Stimulated activated CD4-positive, alpha-beta T cell treated with anti-CD3 and anti-CD28 coated beads, Interleukin-12 subunit alpha, Interleukin-12 subunit beta, amount 100 ng/mL, for 24 hours (primary cell): ENCODE measurements at places on chromosomes 4 and X.

- DNase-seq = no peak
These were observed 401.5 kb downstream of the PPP3CA start for GRCh38 chr4:100945789-100946188.

DNA sequence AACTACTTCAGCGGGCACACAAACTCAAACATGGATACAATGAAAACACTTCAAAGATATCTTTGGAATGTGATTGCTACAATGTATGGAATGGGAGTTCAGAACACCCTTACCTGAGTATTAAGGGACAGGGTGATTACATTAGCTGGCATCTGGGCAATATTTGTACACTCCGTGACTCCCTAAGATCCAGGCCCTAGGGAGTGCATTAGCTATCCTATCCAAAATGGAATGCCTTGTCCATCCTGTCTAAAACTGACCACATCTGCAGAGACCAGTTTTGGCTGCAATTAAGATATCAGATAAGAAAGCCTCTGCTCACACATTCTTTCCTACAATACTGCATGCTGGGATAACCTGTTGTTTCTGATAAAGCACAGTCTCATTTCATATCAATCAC lies 176.6 kb upstream of the EMCN start:
- no peak for DNase-seq

- DNase-seq = no peak
These were observed 62.0 kb downstream of the SLAIN2 start for GRCh38 chr4:48403358-48403757.

GRCh38 chrX:91414713-91415112 lies 19.9 kb upstream of the PABPC5 start:
- no peak for DNase-seq

DNA sequence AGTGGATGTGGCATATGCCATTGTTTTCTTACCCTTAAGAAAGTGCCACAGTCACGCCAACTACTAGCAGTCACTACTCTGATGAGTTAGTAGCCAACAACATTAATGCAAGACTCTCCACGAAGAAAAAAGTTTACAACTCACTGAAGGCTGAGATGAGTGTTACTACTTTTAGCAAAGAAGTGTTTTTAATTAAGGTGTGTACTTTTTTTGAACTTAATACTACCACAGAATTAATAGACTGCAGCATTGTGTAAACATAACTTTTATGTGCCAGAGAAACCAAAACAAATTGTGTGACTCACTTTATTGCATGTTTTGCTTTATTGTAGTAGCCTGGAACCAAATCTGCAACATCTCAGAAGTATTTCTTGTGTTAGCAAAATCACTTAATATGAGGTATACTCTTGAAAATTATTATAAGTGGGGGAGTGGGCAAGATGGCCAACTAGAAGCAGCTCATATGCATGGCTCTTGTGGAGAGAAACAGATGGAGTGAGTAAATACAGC lies 2.2 kb upstream of the UGT2B4 start:
- no peak for DNase-seq

- no peak for DNase-seq
These were observed 88.7 kb downstream of the PDLIM5 start for GRCh38 chr4:94540476-94540875.

GRCh38 chr4:167111622-167112021 lies 122.7 kb downstream of the SPOCK3 start:
- DNase-seq = no peak

- no peak for DNase-seq
These were observed 15.4 kb downstream of the SORCS2 start for GRCh38 chr4:7207628-7208231.

DNA sequence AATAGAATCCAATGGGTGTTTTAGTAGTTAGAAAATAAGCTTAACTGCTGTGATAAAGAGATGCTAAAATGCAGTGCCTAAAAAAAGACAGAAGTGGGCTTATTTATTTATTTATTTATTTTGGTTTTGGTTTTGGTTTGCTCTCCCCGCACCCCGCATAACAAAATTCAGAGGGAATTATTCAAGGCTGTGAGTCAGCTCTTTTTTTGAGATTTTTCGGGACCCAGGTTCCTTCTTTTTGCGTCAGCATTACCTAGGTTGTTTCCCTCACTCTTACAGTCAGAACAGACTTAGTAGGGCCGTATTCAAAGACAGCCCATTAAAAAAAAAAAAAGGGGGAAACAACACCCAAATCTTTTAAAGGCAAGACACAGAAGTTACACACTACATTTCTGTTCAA lies 1495.5 kb upstream of the ADGRL3 start:
- DNase-seq = no peak

DNA sequence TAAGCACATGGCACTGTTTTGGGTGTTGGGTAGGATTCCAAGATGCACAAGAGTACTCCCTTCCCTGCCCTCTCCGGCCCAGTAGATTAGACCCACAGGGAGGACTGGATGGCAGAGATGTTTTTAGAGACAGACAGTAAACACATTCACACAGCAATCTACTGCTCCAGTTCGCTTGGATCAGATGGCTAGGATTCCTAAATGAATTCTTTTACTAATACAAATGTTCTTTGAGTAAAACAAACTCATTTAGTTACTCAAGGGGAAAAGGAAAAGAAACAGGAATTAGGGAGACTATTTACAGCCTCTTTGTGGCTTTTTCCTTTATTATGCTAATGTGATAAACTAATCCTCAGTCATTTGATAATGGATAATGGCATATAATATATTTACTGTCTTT lies 5.9 kb downstream of the SNX25 start:
- DNase-seq = no peak

DNA sequence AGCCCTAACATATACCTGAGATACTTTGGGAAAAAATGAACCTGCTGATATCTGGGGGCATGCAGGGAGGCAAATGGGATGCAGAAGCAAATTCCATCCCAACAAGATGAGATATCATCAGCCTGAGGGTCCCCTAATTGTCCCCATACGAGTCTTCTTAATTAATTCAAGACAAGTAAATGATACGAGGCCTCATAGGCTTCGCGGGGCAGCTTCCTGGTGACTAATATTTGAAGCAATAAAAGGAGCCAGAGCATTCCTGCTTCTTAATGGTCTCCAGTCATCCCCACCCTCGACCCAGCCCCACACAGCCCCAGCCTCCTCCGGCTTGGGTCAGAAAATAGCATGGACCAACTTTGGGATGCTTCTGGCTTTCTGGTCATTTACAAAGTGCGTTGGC lies 99.6 kb upstream of the MSX1 start:
- no peak for DNase-seq

DNA sequence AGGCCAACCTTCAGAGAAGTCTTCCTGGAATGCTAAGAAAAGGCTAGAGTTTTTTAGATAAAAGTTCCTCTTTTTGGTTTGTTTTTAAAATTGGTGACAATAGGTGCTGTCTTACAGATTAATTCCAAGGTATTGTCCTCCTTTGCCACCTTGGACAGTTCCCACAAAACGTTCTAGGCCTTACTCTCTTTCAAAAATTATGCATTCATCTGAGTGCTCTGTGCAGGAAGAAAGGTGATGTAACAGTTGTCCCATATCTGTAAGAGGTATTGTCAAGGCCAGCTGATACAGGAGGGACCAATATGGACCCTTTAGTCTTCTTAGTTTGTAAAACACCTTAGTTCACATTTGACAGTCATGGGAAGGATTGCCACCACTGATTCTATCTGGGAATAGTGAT lies 15.9 kb upstream of the CXCL5 start:
- DNase-seq = no peak

DNA sequence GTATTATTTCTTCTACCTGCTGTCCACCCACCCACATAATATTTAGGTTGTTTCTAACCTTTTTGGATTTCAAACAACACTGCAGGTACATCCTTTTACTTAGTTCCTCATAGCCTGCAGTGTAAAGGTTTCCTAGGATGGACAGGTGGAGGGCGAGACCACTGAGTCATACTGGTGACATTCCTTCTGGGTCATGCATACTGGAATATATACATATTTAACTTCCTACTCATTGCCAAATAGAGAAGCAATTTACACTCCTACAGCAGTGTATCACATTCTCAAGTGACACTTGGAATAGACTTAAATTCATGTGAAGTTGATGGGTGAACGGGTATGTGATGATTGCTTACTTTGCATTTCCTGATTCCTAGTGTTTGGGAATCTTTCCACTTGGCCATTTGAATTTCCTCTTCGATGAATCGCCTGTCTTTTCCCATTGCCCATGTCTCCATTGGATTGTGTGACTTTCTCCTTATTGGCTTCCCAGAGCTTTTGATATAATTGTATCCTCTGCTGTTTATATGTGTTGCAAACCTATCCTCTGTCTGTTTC lies 8.2 kb upstream of the PPP2R2C start:
- DNase-seq = no peak

DNA sequence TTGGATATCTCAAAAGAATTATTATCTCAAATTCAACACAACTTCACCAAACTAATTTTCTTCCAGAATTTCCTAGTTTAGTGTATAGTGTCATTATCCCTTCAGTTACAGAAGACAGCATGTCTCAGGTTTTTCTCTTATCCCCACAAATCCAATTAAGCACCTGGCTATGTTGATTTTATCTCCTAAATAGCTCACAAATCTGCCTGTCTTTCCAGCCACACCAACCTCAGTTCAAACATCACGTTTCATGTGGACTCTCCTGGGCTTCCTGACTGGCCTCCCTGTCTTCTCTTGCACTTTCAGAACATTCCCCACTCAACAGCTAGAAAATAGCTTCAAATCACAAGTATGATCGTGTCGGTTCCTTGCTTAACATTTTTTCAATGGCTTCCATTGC lies 14.8 kb downstream of the STK32B start:
- no peak for DNase-seq

DNA sequence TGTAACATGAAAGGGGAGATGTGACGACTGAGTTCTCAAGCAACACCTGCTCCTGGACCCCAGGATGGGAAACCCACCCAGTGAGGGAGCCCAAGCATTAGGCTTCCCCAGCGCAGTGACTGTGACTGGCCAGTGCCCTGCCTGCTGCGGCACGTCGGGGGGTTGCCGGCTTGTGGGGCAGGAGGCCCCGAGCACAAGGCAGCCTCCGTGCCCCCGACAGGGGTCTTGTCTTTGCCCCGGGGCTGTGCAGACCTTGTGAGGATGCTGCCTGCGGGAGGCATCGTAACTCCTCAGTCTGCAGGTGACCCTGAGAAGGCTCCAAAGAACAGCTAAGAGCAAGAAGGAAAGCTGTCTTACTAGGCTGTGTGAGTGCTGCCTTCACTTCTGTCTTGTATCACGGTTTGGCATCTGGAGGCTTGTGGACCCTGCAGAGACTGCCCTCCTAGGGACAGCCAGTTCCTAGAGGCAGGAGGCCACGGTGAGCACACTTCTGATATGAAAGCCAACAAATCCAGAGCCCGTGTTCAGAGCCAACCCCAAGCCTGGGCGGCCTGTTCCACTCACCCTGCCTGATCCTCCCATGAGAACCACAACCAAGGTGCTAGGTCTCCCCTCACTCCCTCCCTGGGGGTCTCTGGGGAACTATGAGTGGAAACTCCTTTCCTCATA lies 47.7 kb downstream of the FGFRL1 start:
- DNase-seq = no peak

- no peak for DNase-seq
These were observed 1138.1 kb downstream of the ARAP2 start for GRCh38 chr4:35106091-35106734.

DNA sequence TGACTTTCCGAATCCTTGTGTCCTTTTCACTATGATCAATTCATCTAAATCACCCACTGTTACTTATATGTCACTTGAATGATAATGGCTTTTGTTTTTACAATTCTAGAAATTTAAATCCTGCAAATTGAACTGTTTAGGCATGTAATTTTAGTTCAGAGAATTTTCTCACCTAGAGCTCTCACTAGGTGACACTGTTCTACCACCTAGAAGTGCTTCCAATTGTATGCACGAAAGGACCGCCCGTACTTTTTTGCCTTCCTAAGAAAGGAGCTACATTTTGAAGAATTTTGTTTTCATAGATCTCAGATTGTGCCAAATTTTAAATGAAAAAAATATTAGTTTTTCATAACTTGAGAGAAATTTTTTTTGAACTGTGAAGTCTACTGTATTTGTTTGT lies 481.6 kb upstream of the FSTL5 start:
- no peak for DNase-seq

DNA sequence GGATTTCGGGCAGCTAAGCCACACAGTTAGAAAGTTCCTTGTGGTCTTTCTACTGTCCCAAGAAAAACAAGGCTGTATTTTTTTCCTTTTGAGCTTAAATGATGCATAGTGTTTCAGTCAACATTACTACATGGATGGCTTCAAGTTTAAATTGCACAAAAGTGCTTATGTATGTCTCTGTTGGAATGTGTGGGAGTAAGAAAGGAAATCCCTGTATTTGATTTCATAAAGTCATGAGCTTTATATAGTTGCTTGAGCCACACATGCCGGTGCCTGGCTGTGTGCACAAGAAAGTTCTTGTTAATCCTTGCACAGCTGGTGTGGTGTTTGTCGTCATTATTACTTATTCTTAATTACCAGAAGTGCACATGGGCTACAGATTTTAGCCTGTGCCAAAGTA lies 262.2 kb downstream of the ARHGAP10 start:
- DNase-seq = no peak

GRCh38 chr4:14787894-14788293 lies 214.4 kb upstream of the CPEB2 start:
- DNase-seq = no peak

DNA sequence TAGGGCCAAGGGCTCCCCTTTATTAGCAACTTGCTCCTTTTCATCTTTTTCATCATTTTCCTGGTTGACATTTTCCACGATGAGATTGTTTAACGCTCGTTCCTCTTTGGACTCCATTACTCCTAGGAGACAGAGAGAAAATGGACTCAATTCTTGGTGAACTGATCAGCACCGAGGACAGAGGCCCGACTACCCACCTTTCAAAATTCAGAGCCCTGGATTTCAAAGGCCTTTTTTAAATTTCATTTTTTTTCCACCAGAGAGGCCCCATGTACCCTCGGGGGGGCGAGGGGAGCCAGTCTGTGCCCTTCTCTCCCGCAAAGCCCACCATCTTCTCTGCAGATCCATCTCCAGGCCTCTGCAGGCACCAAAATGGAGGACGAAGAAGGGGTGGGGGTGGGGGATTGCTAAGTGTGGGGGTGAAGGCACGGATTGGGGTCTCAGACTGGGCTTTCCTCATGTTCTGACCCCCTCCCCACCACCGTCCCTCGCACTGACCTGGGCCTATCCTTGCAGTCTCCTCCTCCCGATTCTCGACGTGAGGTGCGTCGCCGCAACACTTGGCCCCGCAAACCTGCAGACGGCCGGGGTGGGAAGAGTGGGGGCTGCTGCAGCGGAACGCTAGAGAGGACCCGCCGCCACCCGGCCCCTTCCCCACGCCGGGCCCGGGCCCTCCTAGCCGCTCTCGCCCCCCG lies 783 bp downstream of the BEX2 start:
- DNase-seq = no peak

- no peak for DNase-seq
These were observed 153.7 kb downstream of the FBXW7 start for GRCh38 chr4:152382057-152382785.

DNA sequence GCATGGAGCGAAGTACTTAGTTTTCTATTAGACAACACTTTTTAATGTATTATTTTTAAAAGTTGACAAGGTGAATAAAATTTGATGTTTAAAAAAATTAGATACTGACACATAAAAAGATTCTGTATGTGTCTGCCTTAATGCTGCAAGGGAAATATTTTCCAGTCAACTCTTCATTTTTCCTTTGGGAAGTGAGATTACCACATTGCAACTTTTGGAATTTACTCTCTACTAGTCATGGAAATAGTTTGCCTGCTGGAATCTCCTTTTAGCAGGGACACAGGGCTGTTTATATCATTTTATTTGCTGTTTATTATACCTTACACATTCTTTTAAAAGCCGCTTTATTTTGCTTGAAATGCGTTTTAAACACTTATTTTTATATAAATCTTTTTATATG lies 135.1 kb downstream of the MID1 start:
- no peak for DNase-seq

GRCh38 chr4:15238720-15239119 lies 189.1 kb upstream of the C1QTNF7 start:
- peak; percentile 20 for DNase-seq

- no peak for DNase-seq
These were observed 12.8 kb downstream of the HERC3 start for GRCh38 chr4:88604978-88605678.
